Omental fat pad (tissue), 4 donors: ENCODE measurements at places on chromosomes 3 and 15. TPM values are rescaled to one million over a fixed set of nuclear protein-coding genes. Genes with fewer than 3 reads are reported as not detected.
A peak's percentile ranks its signal among the peaks of the same experiment; 100 is the strongest.

GRCh38 chr3:179347345-179348194 is at the start of gene MFN1:
MFN1 (plus strand) TSS chr3:179347709; CDS start chr3:179348852, 1,143 bp downstream.
- peak; percentile 74 for DNase-seq

TLR9 gene
- not detected for total RNA-seq

ZNF80 gene
- total RNA-seq = not detected

GRCh38 chr3:123138839-123139444 is 62.8 kb upstream of the SEC22A start:
- no peak for DNase-seq

SLC7A14 gene
- total RNA-seq = 0.06 TPM

DNA sequence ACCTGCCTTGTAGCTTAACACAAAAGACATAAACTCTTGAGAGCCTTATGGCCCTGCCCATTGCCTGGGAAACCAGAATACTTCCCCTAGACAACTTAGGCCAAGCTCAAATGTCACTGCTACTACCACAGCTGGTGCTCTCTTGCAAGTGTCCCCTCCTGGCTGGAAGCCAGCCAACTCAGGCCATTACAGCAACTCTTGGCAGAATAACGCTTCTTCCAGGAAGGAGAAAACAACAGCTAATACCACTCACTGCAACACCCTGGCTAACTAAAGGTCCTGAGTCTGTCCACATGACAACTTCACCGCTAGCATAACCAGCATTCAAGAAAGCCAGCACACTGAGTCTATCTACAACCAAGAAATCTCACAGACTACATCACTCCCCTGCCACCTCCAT is 5.1 kb upstream of the B4GALT4 start:
- no peak for DNase-seq

GRCh38 chr3:4827767-4828166 is 151.5 kb upstream of the BHLHE40 start:
- no peak for DNase-seq

TRH gene
- 0.65 TPM for total RNA-seq

GRCh38 chr15:74213858-74214284 is 11.3 kb upstream of the STRA6 start:
- DNase-seq = no peak

SPTSSB gene
- not detected for total RNA-seq

DNA sequence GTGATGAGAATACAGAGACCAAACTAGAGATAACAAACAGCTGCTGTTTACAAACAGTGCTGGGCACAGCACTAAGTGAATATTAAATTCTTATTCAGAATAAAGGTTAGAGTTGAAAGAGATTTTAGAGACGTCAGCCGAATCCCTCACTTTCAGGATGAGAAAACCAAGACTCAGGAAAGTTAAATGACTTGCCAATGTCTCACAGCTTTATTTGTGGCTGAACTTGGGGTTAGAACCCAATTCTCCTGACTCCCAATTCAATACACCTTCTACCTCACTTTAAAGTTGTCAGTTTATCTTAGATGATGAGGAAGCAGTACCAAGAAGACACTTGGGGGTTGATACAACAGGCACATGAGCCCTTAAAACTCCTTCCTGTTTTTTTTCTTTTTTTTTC is 180.9 kb downstream of the GAP43 start:
- no peak for DNase-seq

LEO1 gene
- 15.8 TPM for total RNA-seq

DNA sequence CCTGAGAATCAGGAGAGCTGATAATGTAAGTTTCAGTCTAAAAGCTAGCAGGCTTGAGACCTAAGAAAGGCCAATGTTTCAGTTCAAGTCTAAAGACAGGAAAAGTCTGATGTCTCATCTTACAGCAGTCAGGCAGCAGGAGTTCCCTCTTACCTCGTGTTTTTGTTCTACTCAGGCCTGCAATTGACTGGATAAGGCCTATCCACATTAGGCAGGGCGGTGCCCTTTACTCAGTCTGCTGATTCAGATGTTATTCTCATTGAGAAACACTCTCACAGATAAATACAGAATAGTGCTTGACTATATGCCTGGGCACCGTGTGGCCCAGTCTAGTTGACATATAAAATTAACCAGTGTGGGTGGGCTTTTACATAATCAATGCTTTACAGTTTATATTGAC is 122.4 kb downstream of the NR1D2 start:
- no peak for DNase-seq

DNA sequence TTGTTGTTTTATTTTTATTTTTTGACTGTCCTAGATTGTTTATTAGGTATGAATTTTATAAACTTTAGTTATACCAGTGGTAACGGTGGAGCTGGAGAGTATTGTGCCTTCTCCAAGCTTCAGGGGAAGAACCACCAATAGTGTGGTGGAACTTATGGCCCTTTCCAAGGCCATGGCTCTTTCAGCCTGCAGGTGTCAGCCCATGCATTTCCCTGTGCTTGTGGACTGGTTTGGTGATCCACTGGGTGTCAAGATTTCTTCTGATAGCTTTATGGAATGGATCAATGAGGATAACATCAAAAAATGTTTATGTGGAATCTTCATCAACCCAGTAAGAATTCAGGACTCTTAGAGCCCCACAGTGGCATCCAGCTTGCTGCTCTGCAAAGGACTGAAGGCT is 19.2 kb upstream of the SCAMP5 start:
- DNase-seq = no peak

GRCh38 chr3:197748597-197749314 is 927 bp upstream of the FYTTD1 start:
- no peak for DNase-seq

DNA sequence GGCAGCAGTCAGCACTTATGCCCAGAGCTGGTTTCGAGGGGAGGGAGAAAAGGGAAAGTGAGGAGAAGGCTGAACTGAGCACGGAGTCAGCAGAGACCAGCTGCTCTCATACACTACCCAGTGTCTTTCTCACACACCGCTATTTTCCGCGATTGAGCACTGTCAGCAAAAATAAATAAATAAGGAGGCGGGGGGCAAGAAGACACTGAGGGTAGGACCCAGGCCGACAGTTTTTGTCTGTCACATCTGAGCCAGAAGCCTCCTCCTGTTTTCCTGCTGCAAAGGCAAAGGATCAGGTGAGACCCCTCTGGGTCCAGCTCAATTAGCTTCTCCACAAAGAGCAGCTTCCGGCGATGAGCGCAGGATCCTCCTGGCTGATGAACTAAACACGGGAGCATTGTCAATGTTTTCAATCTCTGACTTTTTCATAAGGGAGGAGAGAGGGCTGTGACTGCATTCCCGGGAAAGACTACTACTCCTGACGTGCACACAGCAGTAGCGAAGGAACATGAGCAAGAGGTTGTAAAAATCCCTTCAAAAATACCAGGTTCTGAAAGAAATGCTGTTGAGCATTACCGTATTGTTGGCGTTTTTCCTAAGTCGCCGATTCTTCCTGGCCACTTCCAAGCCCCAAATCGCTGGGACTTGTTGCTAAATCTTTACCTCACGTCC is 1.3 kb downstream of the FRMD5 start:
- no peak for DNase-seq

KNG1 gene
- total RNA-seq = not detected

- no peak for DNase-seq
Measured at GRCh38 chr3:42988566-42988965, 9.5 kb downstream of the GASK1A start.

- no peak for DNase-seq
Measured at GRCh38 chr15:92101708-92102394, 248.3 kb downstream of the SLCO3A1 start.

SLC9C1 gene
- 0.72 TPM for total RNA-seq

GRCh38 chr15:99680276-99680675 is 53.0 kb downstream of the LYSMD4 start:
- DNase-seq = no peak

C15orf62 gene
- total RNA-seq = 0.19 TPM

DNA sequence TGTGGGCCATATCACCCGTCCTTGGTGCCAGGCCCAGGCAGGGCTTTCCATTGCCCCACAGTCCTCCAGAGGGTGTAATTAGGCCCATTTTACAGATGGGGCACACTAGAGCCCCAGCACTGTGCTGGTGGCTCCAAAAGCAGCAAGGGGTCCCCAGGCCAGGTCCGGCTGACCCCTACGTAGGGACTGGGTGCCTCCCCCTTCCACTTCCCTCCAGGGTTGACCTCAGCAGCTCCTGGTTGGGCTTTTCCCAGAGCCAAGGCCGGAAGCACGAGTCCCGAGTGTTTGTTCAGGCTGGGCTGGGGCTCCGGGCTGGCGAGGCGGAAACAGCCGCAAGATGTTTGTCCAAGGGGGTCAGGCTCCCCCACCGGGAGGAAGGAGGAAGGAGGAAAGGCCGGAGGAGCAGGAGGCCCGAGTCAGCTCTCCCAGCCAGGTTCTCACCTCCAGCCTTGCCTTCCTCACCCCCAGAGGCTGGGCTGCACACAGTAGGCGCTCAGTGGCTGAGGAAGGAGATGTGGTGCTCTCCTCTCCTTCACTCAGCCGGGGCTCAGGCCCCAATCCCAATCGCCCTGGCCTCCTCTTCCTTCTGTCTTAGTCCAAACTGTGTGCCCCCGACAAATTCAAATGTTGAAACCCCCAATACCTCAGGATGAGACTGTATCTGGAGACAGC is 17.1 kb upstream of the PLXND1 start:
- DNase-seq = no peak

DNA sequence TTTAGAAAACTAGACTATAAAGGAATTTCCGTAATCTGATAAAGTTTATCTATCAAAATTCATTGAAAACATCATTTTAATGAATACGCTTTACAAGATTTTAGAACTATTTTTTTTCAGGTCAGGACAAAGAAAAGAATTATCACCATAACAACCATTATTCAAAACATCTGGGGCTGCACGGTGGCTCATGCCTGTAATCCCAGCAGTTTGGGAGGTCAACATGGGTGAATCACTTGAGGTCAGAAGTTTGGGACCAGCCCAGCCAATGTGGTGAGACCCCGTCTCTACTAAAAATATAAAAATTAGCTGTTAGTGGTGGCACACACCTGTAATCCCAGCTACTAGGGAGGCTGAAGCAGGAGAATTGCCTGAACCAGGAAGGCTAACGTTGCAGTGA is 260.4 kb downstream of the WNT5A start:
- DNase-seq = no peak

GRCh38 chr3:71725271-71725991 is at the start of gene EIF4E3:
EIF4E3 (minus strand) TSS chr3:71725402; CDS start chr3:71725367, 35 bp downstream.
- no peak for DNase-seq

GPR171 gene
- total RNA-seq = 2.8 TPM

GOLGA6B gene
- not detected for total RNA-seq

DNA sequence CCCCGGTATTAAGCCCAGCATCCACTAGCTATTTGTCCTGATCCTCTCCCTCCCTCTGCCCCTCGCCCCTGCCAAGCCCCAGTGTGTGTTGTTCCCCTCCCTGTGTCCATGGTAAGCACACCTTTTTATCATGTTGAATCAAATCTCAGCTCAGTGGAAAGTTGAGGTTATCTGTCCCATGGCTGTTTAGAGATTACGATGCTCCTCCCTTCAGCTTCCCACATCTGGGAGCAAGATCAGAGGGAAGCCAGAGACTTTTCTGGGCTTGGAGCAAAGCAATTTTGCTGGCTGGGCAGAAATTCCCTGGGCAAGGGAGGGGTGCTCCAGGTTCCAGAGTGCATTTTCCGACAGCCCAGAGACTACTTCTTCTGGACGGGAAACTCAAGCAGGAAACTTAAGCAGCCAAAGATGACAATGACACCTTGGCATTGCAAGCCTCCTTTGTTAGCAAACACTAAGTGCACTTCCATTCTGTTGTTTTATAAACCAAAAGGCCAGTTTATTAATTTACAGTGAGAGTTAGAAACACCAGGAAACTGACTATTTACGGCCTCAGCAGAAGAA is 104.5 kb downstream of the MESD start:
- DNase-seq = no peak

DNA sequence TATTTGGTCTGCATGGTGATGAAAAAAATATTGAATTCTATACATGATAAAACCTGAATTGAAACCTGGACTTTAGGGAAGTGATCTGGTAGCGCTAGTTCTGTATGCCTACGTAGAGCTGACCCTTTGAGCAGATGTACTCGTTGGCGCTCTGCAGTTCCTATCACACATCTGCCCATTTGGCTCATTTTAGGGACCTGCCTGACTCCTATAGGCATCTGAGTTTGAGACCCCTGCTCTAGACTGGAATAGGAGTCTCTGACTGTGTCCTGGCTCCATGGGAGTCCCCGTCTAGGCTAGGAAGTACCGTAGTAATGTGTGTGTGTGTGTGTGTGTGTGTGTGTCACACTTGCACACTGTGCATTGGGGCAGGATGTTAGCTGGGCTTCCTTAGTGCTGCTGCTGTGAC is 21.2 kb downstream of the STARD5 start:
- no peak for DNase-seq

DNA sequence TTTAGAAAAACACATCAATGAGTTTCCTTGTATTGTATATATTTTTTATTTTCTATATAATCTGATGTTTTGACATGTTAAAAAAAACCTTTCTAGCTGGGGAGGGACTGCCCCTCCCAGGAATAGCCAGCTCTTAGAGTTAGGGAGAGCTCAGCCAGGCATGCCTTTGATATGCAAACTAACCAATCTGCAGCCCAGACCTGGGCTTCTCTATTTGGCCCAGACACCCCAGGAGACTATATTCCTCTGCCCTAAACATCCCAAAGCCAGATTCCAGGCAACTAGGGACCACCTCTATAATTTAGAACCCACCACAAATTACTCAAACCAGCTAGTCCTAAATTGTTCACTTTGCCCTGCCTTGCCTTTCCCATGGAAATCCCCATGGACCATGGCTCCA is 390.9 kb upstream of the ADAMTS9 start:
- no peak for DNase-seq

- DNase-seq = no peak
Measured at GRCh38 chr3:123344175-123344906, 104.5 kb downstream of the ADCY5 start.

DNA sequence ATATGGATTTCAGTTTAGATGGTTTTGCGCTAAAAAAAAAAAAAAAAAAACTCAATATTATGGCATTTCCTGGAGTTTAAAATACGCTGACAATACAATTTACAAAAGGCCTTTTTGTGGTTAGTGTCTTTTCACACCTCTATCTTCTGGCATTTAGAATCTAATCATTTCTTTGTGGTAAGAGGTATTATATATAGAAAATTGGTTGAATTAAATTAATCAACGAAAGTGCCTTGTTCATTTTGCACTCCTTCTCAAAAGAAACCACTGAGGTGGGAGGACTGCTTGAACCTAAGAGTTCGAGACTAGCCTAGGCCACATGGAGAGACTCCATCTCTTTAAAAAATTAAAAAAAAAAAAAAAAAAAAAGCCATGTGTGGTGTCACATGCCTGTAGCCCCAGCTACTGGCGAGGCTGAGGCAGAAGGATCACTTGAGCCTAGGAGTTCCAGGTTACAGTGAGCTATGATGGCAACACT is 90.0 kb upstream of the ICE2 start:
- DNase-seq = no peak
